ENCODE measurements at places on chromosomes 16 and 17.

GRCh38 chr17:2780256-2780655 is 16.0 kb upstream of the RAP1GAP2 start:
- DNase-seq = no peak

- DNase-seq = no peak
Observed at GRCh38 chr17:48013876-48014594, 23.6 kb downstream of the COPZ2 start.

GRCh38 chr17:2860883-2861282 is 64.6 kb downstream of the RAP1GAP2 start:
- no peak for DNase-seq

DNA sequence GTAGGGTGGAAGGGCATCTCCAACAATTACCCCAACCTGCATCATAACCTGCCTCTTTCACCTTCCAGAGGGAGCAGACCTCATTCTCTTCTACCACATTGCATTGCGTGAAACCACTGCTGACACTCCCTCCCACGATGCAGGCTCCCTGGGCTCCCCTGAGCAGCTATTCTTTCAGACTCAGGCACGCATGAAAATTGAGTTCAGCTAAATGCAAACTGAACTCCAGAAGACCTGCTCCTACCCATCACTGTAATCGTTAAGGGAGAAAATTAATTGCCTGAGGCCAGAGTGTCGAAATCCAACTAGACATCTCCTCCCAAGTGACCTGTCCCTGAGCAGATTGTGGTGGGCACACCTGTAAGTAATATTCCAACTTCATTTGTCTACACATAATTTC is 186.0 kb downstream of the GRIN2A start:
- DNase-seq = no peak

DNA sequence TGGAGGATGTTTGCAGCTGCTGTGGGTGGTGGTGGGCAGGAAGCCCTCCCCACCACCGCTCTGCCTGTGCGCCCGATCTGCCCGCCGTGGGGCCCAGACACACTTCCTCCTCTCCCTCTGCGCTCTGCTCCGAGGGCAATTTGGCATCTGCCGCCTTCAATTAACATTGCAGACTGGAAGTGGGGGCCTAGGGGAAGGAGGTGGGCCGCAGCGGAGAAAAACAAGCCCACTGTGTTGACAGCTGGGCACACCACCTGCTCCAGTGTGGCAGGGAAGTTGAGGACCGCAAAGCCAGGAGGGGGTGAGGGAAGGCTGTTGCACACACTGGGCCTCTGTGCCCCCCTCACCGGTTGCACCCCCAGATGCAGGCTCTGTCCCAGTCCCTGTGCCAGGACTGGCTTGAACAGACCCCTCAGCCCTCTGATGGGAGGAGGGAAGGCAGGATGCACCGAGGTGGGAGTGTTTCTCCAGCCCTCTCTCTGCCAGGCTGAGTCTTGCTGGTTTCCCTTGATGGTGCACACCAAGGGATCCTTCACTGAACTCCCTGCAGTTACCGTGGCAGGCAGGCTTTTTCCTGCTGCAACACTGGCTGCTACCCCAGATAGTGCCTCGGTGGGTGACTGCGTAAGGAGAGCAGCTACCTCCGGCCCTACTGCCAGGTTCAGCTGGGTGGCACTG is 72.8 kb upstream of the MED9 start:
- DNase-seq = peak; percentile 97

DNA sequence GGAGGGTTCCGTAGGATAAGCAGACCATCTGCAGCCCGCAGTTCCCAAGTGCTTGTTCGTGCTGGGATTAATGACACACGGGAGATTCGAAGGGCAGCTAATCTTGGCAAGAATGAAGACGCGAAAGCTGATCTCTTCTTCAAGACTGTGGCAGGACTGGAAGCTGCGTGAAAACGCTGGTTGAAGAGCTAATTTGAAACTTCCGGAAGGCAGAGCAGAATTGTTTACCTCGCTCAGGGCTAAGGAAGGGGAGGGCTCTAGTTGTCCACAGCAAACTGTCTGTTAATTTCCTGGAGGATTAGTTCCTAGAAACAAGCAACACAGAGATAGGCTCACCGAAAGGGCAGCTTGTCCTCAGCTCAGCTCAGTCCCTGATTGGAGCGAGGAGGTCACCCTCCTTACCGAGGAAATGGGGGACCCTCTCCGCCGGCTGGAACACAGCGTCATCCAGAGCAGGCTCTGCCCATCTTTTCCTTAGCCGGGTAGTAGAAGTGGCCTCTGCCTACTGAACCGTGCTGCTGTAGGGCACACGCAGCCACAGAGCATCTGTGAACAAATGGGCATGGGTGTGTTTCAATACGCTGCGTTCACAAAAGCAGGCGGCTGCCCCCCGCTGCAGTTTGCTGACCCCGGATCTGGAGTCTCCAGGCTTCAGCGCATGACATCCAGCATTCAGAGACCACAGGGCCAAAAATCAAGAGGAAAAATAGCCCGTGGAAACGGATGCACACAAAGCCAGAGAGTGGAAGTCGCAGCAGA is 16.7 kb upstream of the BAIAP2 start:
- DNase-seq = no peak

- no peak for DNase-seq
Observed at GRCh38 chr17:78956254-78956653, 23.5 kb downstream of the LGALS3BP start.

DNA sequence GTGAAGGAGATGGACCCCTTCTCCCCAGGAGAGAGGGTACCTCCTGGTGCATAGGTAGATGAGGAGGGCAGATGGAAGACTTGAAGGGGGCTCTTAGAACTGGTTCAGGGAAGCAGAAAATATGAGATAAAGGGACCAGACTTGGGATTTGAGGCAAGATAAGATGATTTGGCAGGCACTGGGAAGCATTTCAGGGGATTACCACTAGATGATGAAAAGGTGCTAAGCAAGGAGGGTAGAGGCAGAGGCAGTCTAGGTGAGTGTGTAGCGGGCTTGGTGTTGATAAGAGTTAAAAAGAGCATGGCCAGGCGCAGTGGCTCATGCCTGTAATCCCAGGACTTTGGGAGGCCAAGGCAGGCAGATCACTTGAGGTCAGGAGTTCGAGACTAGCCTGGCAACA is 14.4 kb downstream of the SLC9A5 start:
- DNase-seq = no peak

- no peak for DNase-seq
Observed at GRCh38 chr17:78883089-78883532, 19.9 kb downstream of the CEP295NL start.

DNA sequence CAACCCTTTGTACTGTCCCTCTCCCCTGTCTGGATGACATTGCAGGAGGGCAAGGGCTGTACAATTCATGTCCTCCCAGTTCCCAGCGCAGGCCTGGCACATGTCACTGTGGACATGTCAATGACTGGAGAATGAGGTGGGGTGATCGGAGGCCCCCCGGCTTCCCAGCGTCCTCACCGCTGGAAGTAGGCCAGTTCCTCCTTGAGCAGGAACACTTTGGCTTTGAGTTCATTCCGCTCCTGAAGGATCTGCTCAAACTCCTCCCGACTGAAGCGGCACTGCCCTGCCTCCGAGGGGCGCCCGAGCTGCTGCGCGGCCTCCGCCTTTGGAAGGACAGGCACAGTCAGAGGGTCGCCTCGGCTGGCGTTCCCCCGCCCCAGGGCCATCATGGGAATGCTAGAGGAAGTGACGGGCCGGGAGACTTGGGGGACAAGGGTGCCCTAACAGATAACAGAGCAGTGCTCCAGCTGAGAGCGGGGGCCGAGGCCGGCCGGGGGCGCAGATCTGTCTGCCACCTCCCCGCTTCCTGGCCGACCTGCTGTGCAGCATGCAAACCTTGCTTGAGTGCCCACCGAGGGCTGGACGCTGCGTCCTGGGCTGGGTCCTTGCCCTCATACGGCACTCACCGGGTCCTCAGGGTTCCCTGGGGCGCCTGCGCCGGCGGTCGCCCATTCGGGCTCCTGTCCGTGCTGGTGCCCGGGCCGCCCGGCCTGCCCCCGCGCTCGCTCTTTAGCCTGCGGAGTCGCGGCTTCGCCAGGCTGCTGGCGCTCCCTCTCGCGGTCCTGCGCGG is 1.3 kb downstream of the RILP start:
- DNase-seq = peak; percentile 28

GRCh38 chr17:34820248-34820801 is 140.9 kb downstream of the CCT6B start:
- no peak for DNase-seq

GRCh38 chr16:67000384-67001351 is 12.3 kb downstream of the CES4A start:
- no peak for DNase-seq

- DNase-seq = peak; percentile 18
Observed at GRCh38 chr17:31907342-31907962, 5.9 kb upstream of the UTP6 start.

DNA sequence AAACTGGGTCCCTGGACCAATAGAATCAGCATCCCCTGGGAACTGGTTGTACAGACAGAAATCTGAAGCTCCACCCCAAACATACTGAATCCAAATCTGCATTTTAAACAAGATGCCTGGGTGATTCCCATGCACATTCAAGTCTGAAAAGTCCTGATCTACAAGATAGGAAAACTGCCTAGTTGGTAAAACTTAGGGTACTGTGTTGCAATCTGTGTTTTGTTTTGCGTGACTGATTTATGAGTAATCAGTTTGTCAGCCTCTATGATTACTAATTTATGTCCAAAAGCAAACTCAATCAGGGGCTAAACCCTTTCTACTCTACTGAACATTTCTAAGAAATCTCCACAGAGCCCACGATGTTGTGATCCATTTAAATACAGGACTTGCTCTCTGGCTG is 103.8 kb downstream of the YPEL2 start:
- no peak for DNase-seq

DNA sequence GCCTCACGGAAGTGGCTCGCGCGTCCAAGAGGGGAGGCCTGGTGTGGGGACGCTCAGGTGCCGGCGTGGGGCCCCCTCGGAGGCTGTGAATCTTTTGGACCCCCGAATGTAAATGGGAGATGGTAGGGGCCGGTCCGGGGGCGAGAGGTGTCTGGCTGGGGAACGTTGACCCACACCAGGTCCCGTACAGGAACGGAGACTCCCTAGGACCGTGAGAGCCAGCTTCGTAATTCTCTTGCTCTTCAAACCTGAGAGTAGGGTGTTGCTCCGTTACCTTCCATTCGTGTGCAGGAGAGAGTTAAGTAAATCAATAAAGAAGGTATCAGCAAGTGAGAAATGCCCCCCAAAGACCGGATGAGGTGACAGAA is 481 bp downstream of the LYRM1 start:
- no peak for DNase-seq

GRCh38 chr17:56678249-56679114 is 85.0 kb downstream of the NOG start:
- peak; percentile 79 for DNase-seq

- DNase-seq = no peak
Observed at GRCh38 chr17:41009301-41009760, 403 bp upstream of the KRTAP3-1 start.

GRCh38 chr16:19517424-19518089 is 4.3 kb downstream of the GDE1 start:
- no peak for DNase-seq

- no peak for DNase-seq
Observed at GRCh38 chr17:73031472-73031871, 61.0 kb downstream of the SLC39A11 start.

- no peak for DNase-seq
Observed at GRCh38 chr16:19356024-19356952, 61.4 kb upstream of the TMC5 start.

DNA sequence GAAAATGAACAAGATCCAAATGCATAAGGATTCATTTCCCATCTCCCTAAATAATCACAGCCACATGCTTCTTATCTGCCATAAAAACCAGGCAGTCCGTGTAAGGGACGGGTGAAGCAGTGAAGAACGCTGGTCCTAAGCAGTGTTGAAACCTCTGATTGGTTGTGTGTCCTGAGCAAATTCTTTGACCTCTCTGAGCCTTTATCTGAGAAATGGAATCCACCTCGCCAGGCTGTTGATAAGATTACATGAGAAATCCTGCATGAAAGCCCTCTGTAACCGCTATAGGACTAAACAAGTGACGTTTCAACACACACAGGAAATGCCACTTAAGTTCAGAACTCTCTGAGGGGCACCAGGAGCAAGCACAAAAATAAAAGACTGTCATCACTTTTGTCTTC is 26.8 kb downstream of the GAS7 start:
- DNase-seq = no peak

GRCh38 chr17:64196601-64197000 is 66.5 kb downstream of the TEX2 start:
- no peak for DNase-seq

Data from NCI-H1694 treated with DMSO at 0.1 percent for 48 hours (cell line).